ENCODE measurements at places on chromosomes 7 and 10.

DNA sequence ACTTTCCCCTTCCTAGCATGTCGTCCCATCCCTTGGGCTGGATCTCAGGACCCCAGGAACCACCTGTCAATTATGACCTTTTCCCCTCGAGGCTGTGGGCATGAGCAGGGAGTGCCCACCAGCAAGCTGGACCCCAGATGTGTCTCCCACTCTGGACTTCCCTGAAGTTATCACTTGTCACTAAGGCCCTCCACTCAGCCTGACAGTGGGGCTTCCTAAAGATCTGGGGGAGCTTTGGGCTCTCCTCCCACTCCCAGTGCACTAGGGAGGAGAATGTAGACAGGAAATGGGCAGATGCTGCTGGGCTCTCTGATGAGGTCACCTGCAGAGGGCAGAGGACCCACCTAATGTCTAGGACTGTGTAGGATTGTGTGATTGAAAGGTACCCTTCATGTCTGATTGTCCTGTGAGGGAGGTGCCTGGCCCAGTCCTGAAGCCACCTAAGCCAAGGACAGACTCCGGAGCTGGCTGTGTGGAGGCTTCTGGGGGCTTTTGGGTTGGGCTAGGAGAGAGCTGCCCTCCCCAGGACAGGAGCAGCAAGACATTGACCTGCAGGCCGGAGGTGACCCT is 18.7 kb downstream of the MYO1G start:
- no peak for DNase-seq

- DNase-seq = no peak
Measured at GRCh38 chr10:116626815-116627214, 6.1 kb downstream of the PNLIPRP2 start.

GRCh38 chr10:42911359-42911758 is 128.8 kb downstream of the BMS1 start:
- DNase-seq = no peak

- DNase-seq = no peak
Measured at GRCh38 chr7:73882047-73882402, 21.1 kb downstream of the TMEM270 start.

DNA sequence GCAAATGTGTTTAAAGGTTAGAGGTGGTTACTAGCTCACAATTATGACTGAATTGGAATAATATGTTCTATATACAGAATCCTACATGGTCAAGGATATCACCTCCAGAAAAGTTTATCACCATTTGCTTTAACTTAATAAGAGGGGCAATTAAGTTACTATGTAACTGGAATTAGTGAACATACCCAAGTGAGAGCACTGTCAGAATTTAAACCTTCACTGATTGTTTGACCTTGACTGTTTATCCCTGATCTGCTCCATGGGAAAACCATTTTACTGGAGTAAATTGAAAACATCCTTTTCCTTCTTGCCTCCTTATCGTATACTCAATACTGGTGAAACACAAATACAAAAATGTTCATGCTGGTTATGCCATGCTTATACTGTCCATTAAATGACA is 107.4 kb downstream of the SEMA3D start:
- no peak for DNase-seq

DNA sequence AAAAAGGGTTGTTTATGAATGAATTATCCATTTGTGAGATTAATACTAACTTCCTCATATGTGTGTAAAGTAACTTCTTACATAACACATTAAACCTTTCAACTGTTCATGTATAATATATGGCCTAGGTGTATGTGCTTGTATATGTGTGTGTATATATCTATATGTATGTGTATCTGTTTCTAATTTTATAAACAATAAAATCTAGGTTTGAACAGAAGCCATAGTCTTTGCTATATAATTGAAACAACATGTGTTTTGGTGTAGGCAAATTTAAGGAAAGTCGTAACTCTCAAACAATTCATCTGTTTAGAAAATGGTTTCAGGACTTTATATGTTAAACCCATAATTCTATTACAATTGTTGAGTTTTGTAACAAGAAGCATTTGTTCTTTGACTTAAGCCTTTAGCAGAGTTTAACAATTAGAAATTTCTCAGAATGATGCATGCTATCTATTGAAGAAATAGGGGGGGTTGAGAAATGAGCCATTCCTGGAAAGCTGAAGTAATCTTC is 103.3 kb downstream of the BBS9 start:
- no peak for DNase-seq

GRCh38 chr10:86085136-86085535 is 281.5 kb downstream of the GRID1 start:
- DNase-seq = no peak

DNA sequence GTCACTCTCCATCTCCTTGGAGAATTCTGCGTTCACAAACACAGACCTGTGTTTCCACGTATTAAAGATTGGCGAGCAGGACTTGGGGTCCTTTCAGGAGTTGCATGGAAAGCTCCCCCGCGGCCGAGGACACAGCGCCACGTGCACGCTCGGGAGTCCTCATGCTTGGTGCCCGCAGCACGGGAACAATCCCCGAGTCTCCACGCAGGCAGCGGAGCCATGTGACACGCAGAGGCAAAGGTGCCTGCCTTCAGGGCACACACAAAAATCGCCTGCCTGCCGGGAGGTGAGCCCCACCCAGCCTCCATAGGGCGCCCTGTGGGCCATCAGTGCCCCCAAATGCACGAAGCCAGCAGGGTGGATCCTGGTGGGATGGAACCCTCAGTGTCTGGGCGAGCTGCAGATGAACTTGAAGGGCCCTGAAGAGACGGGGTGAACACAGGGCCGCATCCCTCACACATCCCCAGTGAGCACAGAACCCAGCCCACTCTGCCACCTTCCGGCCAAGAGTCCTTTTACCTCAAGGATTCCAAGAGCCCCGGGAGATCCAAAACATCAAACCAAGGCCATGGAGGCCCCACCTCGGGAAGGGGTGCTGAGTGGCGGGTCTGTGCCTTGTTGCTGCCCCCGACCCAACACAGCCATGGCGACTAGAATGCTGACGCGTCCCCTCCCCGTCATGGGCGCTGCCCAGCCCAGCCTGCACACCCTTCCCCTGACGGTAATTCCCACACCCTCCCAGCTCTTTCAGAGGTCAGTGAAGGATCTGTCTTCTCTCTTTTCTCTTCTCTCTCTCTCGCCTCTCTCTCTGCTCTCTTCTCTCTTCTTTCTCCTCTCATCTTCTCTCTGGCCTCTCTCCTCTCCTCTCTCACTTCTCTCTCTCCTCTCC is 55.9 kb downstream of the CFAP46 start:
- DNase-seq = no peak

GRCh38 chr7:56097700-56098099 is 4.9 kb upstream of the PHKG1 start:
- no peak for DNase-seq

- DNase-seq = no peak
Measured at GRCh38 chr7:134651991-134652390, 5.3 kb downstream of the BPGM start.

GRCh38 chr7:131325179-131325840 is 2.4 kb upstream of the MKLN1 start:
- DNase-seq = no peak

DNA sequence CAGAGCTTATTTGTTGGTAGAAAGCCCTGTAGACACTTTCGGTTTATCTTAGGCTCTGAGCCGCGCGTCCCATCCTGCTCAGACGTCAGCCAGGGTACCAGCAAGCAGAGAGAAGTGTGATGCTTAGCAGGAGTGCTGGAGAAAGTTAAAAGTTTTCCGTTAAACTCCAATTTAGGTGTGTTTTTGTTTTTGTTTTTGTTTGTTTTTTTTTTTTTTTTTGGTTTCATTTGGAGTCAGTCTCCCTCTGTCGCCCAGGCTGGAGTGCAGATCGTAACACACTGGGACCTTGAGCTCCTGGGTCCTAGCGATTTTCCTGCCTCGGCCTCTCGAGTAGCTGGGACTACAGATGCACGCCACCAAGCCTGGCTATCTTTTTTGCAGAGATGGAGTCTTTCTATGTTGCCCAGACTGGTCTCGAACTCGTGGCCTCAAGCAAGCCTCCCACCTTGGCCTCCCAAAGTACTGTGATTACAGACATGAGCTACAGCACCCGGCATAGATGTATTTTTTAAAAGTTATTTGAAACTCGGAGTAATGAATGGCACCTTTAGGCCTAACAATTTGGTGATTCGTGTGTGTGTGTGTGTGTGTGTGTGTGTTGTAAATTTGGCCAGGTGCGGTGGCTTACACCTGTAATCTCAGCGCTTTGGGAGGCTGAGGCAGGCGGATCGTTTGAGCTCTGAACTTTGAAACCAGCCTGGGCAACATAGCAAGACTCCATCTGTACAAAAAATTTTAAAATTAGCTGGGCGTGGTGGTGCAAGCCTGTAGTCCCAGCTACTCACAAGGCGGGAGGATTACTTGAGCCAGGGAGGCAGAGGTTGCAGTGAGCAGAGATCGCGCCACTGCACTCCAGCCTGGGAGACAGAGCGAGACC is 1.3 kb upstream of the HIP1 start:
- peak; percentile 21 for DNase-seq

DNA sequence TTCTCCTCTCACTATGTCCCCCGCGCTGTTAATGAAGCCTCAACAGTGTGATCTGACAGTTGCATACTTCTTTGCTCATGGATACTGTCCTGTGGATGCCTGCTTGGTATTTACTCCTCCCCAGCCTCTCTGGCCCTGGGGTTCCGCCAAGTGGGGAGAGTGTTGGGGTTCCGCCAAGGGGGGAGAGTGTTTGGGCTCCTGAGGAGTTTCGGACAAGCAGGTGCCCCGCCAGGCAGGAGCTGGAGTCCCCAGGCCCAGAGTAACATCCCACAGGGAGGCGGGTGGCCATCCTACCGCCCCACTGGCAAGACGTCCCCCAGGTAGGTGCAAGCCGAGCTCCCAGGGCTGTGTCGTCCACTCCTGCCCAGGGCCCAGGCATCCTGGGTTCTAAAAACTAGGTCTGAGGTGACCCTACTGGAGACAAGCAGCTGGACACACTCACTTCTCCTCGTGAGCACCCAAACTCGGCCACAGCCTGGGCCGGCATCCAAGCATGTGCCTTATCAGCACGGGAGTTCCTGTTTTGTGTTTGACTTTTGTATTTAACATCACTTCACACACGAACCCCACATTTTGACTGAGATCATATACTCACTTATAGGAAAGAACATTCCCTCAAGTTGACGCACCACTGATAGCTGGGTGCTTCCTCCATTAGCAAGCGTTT is 34.2 kb downstream of the CAMK2B start:
- DNase-seq = no peak

- no peak for DNase-seq
Measured at GRCh38 chr7:129095258-129095657, 40.3 kb upstream of the TNPO3 start.

GRCh38 chr10:22823109-22823508 is 104.7 kb upstream of the ARMC3 start:
- DNase-seq = no peak

- no peak for DNase-seq
Measured at GRCh38 chr7:116497708-116498107, 1.8 kb upstream of the CAV2 start.

- DNase-seq = no peak
Measured at GRCh38 chr10:91711885-91712680, 79.2 kb upstream of the PPP1R3C start.

DNA sequence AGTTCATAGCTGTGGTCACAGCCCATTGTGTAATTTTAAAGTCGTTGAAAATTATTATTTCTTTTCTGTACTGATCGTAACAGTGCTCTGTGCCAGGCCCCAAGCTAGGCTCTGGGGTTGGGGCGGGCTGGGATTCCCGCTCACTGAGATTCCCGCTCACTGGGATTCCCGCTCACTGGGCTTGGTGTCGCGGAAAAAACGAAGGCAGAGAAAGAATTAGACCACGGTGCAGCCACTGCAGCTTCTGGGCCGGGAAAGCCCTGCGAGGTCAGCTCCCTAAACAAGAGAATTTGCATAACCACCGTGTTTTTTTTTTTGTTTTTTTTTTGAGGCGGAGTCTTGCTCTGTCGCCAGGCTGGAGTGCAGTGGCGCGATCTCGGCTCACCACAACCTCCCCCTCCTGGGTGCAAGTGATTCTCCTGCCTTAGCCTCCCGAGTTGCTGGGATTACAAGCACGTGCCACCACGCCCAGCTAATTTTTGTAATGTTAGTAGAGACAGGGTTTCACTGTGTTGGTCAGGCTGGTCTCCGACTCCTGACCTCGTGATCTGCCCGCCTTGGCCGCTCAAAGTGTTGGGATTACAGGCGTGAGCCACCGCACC is 31.2 kb downstream of the FOXK1 start:
- DNase-seq = no peak

DNA sequence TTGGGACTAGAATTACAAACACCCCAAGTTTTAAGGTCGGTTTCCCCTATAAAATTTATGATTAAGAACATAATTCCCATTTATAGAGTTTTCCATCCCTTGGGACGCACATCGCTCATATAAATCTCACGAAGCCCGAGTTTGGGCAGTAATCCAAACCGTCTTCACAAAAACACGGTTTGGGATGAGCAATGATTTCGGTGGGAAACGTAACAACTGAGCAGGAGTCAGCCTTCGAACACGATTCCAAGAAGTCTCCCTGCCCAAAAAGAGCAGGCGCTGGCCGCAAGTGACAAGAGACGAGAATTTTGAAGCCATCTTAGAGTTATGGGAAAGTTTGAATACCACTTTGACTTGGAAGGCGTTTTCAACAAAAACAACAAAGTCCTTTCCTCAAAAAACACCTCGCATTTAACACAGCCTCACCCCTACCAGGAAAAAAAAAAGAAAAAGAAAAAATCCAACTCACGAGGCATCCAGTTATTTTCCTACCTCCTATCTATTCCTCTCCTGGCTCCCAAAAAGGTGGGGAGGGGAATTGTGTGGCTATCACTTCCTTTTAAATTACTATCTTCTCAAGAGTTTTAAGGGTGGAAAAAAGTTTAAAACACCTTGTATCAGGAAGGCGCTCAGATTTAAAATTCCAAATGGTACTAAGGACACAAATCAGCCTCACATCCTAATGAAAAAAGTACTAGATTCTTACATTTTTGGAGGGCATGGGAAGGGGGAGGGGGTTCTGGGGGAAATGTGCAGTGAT is 1.6 kb downstream of the SEPHS1 start:
- DNase-seq = no peak

GRCh38 chr7:137579913-137580640 is 236.5 kb upstream of the PTN start:
- no peak for DNase-seq

DNA sequence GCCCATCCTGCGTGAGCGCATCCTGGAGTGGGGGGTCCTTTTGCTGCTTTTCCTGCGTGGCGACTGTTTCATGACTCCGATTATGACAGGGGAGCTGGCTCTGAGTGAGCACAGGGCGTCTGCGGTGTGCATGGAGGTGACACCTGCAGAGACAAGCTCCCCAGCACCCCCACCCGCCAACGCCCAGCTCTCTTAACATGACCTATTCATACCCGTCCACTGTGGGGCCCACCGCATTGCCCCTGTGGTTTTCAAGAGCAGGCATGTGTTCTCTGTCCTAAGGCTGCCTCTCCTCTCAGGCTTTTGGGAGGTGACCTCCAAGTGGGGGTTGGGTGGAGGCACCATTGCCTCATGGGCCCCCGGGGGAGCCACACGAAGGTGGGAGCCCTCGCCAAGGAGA is 500.7 kb downstream of the TCERG1L start:
- DNase-seq = no peak

All from stimulated activated CD8-positive, alpha-beta memory T cell treated with anti-CD3 and anti-CD28 coated beads, Interleukin-15, amount 100 ng/mL, for 4 hours (primary cell).